Upper lobe of right lung (tissue), 1 donor: ENCODE measurements at places on chromosomes 5 and 9. TPM values are rescaled to one million over a fixed set of nuclear protein-coding genes. Genes with fewer than 3 reads are reported as not detected.

DNAH5 gene
- total RNA-seq: 4.6 TPM

CAPSL gene
- total RNA-seq: not detected

GRCh38 chr5:59100875-59101274 lies 518.0 kb downstream of the RAB3C start:
- no peak for DNase-seq
- H3K27ac ChIP-seq: no peak overlapping the region
- no peaks in the 10 kb centered on the region for H3K36me3 ChIP-seq
- H3K4me3 ChIP-seq: no peak overlapping the region

DNA sequence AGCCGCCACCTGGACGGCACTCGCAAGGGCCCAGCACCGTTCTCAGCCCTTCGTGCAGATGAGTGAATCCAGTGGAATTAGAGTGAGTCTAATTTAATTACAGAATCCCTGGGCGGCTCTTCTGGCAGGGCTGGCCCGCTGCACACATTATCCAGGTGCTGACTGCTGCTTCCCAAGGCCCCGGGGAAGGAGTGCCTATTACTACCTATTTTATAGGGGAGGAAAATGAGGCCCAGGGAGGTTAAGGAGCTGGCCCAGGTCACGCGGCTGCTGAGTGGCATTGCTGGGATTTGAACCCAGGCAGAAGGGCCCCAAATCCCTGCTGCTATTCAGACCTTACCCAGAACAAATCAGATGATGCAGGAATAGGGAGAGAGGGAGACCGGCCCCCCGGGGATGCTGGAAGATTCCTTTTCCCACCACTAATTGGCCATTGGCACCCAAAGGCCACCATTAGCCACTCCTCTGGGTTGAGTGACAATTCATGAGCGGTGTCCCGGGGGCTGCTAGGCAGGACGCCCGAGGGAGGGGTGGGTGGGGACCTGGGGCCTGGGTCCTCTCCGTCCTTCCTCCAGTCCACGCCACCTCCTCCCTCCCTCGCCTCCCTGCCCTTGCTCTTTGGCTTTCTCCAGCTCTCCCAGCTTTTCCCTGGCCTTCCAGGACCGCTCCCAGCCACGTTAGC lies 10.3 kb upstream of the QRFP start:
- H3K36me3 ChIP-seq: no peaks in the 10 kb centered on the region
- peaks cover 16% of the 10 kb centered on the region for H3K27me3 ChIP-seq
- no peak overlapping the region for H3K27ac ChIP-seq
- DNase-seq: no peak
- no peak overlapping the region for H3K4me3 ChIP-seq

GRCh38 chr5:178519155-178519554 lies 71.0 kb downstream of the COL23A1 start:
- no peak overlapping the region for H3K4me3 ChIP-seq
- no peaks in the 10 kb centered on the region for H3K36me3 ChIP-seq
- DNase-seq: no peak
- no peaks in the 10 kb centered on the region for H3K4me1 ChIP-seq
- H3K27me3 ChIP-seq: no peaks in the 10 kb centered on the region

DNA sequence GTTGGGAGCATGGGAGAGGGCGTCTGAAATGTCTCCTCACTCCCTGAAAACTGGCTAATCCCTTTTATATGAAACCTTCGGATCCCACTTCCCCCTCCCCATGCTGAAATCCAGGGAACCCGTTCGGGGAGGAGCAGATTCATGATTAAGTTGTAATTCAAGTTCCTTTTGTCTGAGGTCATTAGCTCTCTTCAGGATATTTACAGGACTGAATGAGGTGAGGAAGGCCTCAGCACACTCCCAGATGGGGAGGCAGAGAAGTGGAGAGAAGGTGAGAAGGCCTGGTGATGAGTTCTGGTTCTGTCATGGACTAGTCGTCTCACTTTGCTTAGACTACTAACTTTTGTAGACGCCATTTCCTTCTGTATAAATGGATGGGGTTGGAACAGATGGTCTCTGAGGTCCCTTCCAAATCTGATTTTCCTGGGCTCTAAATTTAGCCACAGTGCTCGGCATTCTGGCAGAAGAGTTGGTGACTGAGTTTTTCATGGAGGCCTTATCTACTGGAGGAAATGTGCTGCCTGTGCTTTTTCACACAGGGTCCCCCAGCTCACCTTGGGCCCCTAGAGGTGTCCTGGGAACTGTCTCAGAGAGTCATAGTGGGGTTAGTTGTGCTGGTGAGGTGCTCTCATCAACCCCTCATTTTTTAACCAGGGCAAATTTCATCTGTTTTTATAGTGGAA lies 62.3 kb downstream of the PRDM6 start:
- DNase-seq: no peak
- no peaks in the 10 kb centered on the region for H3K27me3 ChIP-seq
- no peaks in the 10 kb centered on the region for H3K36me3 ChIP-seq

DNA sequence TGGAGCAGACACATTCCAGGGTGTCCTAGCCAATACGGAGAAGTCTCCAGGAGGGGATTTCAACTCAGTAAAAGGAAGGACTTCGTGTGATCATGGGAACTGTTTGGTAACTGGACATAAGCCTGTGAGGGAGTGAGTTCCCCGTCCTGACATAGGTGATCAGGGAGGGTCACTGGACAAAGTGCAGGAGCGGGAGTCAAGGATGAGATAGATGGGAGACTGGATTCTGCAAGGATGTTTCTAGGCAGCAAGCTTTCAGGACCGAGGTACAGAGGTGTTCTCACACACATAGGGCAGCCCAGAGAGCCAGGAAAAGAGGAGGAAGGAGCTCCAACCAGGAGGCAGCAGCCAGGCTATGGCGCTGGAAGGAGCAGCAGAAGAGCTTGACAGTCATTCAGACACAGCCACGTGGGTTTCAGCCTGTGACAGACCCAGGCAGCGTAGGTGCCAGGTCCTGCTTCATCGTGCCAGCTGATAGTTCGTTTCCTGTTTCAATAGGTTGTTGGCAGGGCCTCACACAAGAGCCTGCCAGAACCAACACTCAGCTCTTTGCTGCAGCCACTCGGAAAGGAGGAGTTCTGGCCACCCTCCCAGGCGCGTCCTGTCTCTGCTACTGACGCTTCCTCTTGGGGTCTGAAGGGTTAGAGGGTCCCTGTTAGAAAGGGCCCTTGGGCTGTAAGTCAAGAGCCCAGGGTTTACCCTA lies 84.1 kb downstream of the AMBP start:
- H3K27ac ChIP-seq: no peak overlapping the region
- peak; percentile 89 for DNase-seq
- peaks cover 43% of the 10 kb centered on the region for H3K4me1 ChIP-seq
- H3K27me3 ChIP-seq: no peaks in the 10 kb centered on the region

- H3K4me3 ChIP-seq: no peak overlapping the region
- no peaks in the 10 kb centered on the region for H3K36me3 ChIP-seq
- H3K27ac ChIP-seq: no peak overlapping the region
- H3K27me3 ChIP-seq: no peaks in the 10 kb centered on the region
- H3K4me1 ChIP-seq: peaks cover 13% of the 10 kb centered on the region
Measured at GRCh38 chr5:124161266-124161665, 585.2 kb downstream of the ZNF608 start.

GRCh38 chr5:87267574-87268125 lies at the start of gene RASA1:
Gene RASA1 (plus strand): TSS chr5:87267883. CDS start chr5:87268452, 569 bp downstream.
- H3K27me3 ChIP-seq: no peaks in the 10 kb centered on the region
- H3K4me1 ChIP-seq: peaks cover 14% of the 10 kb centered on the region
- peak; percentile 99 for DNase-seq

- H3K4me3 ChIP-seq: no peak overlapping the region
- no peak for DNase-seq
- no peaks in the 10 kb centered on the region for H3K27me3 ChIP-seq
- H3K27ac ChIP-seq: no peak overlapping the region
- no peaks in the 10 kb centered on the region for H3K4me1 ChIP-seq
- no peaks in the 10 kb centered on the region for H3K36me3 ChIP-seq
Measured at GRCh38 chr5:158124606-158125316, 265.8 kb upstream of the CLINT1 start.

DNA sequence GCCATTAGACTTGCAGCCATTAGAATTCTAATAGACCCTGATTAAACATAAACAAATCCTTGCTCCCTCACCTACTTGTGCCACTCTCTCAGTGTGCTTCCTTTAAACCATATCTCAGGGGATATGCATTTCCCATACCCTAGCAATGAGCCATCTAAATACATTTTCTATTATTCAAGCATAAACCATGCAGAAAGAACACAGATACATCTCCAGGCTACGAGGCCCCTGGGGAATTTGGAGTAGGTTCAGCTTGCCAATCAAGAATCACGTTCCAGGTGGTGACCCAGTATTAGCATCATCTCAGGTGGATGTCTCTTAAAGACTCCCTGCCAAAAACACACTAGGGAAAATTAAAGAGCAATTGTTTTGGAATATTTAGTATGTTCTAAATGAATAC lies 93.0 kb upstream of the CCL21 start:
- H3K27me3 ChIP-seq: peaks cover 9% of the 10 kb centered on the region
- H3K27ac ChIP-seq: no peak overlapping the region
- no peak overlapping the region for H3K4me3 ChIP-seq
- H3K4me1 ChIP-seq: no peaks in the 10 kb centered on the region
- no peak for DNase-seq

- H3K4me3 ChIP-seq: no peak overlapping the region
- DNase-seq: no peak
- no peaks in the 10 kb centered on the region for H3K36me3 ChIP-seq
- H3K27ac ChIP-seq: no peak overlapping the region
- H3K27me3 ChIP-seq: no peaks in the 10 kb centered on the region
Measured at GRCh38 chr5:9342161-9342787, 203.6 kb downstream of the SEMA5A start.
